ENCODE measurements at places on chromosomes 12 and 14.
A peak's percentile ranks its signal among the peaks of the same experiment; 100 is the strongest.

GRCh38 chr14:93857081-93857480 is 68.8 kb upstream of the PRIMA1 start:
- DNase-seq: no peak

GRCh38 chr14:105076805-105077648 is 11.8 kb upstream of the GPR132 start:
- no peak for DNase-seq

GRCh38 chr14:99860219-99860618 is 67.0 kb downstream of the EML1 start:
- no peak for DNase-seq

GRCh38 chr14:71380271-71380670 is 473.0 kb downstream of the PCNX1 start:
- DNase-seq: no peak

GRCh38 chr12:103839609-103840461 is 1.2 kb downstream of the NT5DC3 start:
- DNase-seq: no peak

DNA sequence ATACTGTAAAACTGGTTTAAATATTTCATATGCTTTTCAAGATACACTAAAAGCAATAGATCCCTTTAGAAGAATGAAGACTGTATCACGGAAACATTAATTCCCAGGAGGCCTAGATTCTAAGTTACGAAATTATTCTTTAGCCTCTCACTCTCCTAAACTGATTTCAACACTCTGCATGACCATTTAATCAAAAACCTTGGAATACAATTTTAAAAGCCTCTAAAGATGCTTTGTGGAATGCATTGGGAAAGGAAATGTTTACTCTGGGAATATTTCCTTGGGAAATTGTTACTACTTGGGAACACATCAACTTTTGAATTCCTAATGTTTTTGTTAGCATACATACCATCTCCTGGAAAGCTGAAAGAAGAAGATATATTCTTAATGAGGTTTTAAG is 255.7 kb upstream of the FAR2 start:
- no peak for DNase-seq

DNA sequence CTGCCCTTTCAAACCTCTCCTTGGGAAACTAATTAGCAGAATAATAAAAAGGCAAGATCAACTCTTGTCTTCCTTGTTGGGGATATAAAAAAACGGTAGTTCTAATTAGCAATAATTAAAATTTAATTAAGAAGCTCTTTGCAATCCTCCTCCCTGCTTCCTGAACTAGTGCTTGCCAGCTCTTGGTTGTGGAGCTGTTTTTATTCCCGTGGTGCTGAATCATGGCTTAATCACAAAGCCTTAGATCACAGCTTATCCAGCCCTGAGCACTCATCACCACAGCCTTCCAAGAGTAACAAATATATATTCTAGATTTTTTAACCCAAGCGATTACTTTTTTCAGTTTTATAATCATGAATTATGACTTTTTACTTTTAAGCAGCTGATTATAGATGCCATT is 63.2 kb upstream of the INSM2 start:
- DNase-seq: peak; percentile 7

- DNase-seq: no peak
These were observed 54.8 kb downstream of the PPFIBP1 start for GRCh38 chr12:27578689-27579372.
